ENCODE measurements at places on chromosomes 12 and 14.

- DNase-seq, result no peak
Measured at GRCh38 chr12:117760990-117761389, 207.8 kb downstream of the KSR2 start.

- DNase-seq, result no peak
Measured at GRCh38 chr12:51070004-51070403, 13.4 kb downstream of the CSRNP2 start.

DNA sequence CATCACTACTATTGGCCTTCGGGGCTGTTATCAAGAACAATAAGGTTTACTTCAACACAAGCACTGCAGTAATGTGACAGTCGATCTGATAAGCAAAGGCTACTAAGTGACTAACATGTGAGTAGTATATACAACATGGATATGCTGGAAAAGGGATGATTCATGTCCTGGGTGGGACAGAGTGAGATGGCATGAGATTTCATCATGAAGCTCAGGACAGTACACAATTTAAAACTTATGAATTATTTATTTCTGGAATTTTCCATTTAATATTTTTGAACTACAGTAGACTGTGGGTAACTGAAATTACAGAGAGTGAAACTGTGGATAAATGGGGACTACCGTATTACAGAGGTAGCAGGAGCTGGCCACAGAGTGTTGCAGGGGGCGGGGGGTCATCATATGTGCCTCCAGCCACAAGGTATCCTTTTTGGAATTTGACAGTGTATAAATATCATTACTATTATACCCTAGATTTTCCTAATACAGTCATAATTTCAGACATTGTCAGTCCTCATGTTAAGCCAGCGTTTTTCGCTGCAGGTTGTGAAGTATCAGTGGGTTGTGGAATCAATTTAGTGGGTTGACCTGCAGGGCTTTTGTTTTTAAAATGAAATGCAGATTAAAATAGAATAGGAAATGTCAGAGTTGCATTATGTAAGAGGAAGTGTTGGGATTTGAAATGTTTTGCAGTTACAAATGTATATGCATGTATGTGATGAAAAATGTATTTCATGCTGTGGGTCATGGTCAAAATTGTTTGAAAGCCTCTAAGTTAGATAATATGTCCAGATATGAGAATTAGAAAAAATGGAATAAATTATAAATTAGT lies 148.0 kb upstream of the NUDT4 start:
- DNase-seq, result peak; percentile 86

GRCh38 chr12:107598906-107599305 lies 86.7 kb upstream of the PWP1 start:
- DNase-seq, result no peak

DNA sequence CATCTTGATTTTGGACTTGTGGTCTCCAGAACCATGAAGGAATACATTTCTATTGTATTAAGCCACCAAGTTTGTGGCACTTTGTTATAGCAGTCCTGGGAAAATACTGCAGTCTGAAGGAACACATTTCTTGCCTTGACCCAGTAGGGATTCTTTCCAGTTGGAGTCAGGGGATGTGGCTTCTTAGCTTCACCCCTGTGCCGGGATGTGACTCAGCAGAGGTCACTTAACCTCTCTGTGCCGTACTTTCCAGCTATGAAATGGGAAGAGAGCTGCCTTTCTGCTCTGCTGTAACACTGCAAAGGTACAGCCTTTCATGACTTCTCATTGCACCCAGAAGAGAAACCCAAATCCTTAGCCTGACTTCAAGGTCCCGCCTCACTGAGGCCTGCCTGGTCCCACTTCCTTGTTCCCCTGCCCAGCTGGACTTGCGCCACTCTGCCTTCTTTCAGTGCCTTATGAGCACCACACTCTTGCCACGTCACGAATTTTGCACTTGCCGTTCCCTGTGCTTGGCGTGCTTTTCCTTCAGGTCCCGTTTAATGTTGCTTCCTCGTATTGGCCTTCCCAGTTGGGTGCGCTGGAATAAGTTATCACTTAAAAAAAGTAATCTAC lies 24.2 kb downstream of the CHST11 start:
- no peak for DNase-seq

- DNase-seq, result no peak
Measured at GRCh38 chr12:47192051-47192450, 112.3 kb upstream of the AMIGO2 start.

GRCh38 chr12:55736780-55737580 lies 5.9 kb upstream of the GDF11 start:
- no peak for DNase-seq

GRCh38 chr12:113759135-113759534 lies 207.0 kb downstream of the RBM19 start:
- no peak for DNase-seq

GRCh38 chr14:69327507-69327906 lies 67.5 kb downstream of the GALNT16 start:
- no peak for DNase-seq

GRCh38 chr12:75751769-75752471 lies 240.5 kb upstream of the KRR1 start:
- DNase-seq, result no peak

GRCh38 chr14:71250791-71251190 lies 343.5 kb downstream of the PCNX1 start:
- no peak for DNase-seq

- no peak for DNase-seq
Measured at GRCh38 chr14:87080146-87080545, 912.8 kb downstream of the GALC start.

DNA sequence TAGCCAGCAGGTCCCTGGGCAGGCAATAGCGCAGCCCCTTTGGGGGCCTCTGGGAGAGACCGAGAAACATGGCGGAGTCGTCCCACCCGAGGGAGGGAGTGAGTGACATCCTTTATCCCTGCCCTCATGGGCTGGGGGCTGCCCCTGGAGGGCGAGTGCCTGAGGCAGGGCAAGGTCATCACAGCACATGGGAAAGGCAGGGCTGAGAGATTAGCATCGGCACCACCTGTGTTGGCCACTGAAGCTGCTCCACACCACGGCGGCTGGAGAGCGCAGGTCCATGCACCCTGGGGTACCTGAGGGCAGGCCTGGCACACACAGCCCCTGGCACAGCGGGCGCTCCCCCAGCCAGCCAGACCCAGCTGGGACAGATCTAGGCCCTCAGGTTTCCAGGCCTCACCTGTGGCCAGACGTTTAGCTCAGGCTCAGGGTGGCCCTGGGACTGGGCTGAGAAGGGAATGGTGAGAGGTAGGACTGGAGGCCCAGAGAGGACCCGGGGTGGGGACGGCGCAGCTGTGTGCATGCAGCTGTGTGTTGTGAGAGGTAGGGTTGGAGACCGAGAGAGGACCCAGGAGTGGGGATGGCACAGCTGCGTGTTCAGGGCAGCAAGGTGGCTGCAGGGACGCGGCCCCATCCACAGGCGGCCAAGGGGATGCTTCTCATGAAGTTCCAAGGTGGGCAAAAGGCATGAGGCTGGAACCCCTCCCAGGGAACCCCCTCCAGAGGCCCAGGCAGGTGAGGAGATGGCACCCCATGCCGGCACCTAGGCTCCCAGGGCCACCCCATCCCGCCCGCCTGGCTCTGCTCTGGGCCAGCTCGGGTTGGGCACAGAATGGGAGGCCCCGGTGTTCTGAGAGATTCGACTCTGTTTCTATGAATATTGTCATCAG lies 74.1 kb downstream of the KIF26A start:
- DNase-seq, result no peak

GRCh38 chr12:19792028-19792427 lies 352.7 kb downstream of the AEBP2 start:
- no peak for DNase-seq

DNA sequence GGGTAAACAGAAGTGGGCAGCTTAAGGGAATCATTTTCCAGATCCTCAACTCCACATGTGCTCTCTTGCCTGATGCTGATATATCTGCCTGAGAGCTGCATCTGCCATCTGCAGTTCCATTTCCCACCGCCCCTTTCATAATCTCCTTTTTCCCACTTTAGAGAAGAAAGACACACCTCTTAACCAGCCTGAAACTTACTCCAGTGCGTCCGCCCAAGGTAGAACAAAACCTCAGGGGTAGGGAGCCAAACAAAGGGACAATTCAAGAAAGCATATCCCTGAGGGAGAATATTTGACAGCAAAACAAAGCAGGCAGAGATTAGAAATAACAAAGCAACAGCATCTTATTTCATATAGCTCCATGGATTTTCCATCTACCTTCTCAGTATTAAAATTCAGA lies 4.3 kb downstream of the MDM1 start:
- DNase-seq, result no peak

DNA sequence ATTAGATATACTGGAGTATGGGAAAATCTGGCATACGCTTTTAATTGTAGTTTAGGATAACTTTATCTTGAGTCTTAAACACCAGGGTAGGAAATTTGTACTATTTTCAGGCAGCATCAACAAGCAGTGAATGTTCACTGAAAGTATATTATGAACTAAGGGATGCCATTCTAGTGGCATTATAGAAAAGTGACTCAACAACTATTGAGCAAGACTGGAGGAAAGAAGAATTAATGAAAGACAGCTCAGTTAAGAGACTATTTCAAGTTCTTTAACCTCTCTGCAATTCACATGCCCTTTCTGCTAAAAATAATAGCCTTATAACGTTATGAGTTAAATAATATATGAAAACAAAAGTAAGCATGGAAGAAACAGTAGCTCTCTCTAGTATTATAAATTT lies 343.1 kb downstream of the FSCB start:
- no peak for DNase-seq

GRCh38 chr12:10393291-10393690 lies 3.5 kb upstream of the KLRK1 start:
- DNase-seq, result no peak

DNA sequence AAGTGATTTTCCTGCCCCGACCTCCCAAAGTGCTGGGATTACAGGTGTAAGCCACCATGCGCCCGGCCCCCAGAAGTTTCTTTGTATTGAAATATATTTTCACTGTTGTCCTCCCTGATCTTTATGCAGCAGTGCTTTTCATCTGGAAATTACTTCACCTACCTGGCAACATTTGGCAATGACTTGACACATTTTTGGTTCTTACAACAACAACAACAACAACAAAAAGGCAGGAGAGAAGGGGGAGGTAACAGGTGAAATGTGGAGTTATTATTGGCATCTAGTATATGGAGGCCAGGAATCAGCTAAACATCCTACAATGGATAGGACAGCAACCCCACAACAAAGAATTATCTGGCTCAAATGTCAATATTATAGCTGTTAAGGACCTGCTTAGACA lies 13.9 kb downstream of the FANCM start:
- DNase-seq, result no peak

GRCh38 chr14:105317546-105317945 lies 3.0 kb downstream of the PACS2 start:
- DNase-seq, result no peak

DNA sequence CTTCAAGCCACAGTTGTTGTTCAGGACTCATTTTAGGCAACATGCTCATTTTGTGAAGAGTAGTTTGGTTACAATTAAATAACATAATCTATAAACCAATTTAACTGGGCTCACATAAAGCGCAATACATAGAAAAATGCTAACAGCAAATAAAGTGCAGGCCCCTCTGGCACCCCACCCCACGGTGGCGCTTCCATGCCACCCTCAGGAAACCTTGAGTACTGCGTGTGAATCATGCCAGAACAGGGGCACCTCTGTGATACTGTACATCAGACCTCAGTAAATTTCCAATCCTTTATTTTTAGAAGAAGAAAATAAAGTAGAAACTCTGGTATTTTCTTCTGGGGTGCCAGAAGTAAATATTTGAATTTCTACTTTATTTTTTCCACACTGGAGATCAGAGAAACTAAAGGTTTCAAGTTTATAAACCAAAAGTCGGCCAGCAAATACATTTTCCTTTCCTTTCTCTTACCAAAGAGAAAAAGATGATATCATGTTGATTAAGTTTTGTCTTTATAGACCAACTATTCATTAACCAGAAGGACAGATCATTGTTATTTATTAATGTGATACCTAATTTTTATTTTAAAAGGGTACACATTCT lies 316.8 kb downstream of the PAWR start:
- no peak for DNase-seq

GRCh38 chr12:82440885-82441284 lies 82.6 kb downstream of the METTL25 start:
- no peak for DNase-seq

- no peak for DNase-seq
Measured at GRCh38 chr12:2290091-2290490, 237.3 kb downstream of the CACNA1C start.

GRCh38 chr12:17352164-17352563 lies 737.8 kb downstream of the RERGL start:
- no peak for DNase-seq

GRCh38 chr14:64501411-64502171 lies 2.0 kb downstream of the ZBTB25 start:
- DNase-seq, result no peak

DNA sequence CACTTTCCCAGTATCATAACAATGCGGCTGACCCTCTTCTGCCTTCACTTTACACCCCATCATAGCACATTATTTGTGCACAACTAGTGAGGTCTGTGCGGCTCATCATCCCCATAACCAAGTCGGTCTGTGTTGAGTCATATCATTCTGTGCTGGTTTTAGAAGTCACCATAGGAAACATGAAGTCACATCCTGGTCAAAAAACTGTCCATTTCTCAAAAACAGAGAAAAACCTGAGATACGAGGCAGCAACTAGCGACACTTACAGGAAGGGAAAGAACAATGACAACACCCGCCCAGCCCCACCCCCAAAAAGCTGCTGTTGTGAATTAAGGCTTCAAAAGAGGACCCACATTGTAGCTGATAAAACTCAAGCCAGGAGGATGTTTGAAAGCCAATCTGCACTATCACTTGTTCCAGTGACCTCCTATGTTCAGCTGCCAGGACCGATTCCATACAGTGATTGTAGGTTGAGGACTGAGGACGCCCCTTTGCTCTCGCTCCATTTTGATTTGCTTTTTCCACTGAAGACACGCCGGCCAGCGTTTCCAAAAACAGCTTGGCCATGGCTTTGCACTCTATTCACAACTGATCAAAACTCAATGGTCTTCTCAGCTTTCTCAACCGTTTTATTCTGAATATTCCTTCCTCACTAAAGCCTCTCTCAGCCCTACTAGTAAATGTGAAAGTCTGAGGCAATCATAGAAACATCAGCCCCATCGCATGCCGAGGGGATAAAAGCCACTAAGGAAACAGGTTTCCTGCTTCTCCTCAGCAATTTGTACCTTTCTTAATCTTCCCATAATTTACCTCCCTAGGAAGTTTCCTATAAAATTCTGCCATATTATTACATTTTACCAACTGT lies 87.5 kb downstream of the DUSP16 start:
- DNase-seq, result no peak

DNA sequence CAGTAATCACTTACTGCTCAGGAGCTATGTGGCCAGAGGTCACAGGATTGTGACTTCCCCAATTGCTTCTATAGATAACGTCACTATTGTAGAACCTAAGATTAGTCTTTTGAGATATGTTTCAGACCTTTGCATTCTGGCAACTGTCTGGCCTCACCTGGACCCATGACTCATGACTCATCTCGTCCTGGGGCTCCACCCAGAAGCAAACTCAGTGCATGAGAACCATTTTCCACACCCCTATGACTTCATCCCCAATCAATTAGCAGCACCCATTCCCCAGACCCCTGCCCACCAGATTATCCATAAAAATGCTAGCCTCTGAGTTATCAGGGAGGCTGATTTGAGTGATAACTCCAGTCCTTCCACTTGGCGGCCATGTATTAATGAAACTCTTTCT lies 186.9 kb downstream of the EMP1 start:
- no peak for DNase-seq

GRCh38 chr12:131910302-131911027 lies 16.0 kb downstream of the ULK1 start:
- DNase-seq, result no peak

GRCh38 chr14:90559811-90560492 lies 163.1 kb downstream of the CALM1 start:
- DNase-seq, result no peak
